AML-193 (cell line): ENCODE measurements at places on chromosomes 12 and 14.
A peak's percentile ranks its signal among the peaks of the same experiment; 100 is the strongest.

DNA sequence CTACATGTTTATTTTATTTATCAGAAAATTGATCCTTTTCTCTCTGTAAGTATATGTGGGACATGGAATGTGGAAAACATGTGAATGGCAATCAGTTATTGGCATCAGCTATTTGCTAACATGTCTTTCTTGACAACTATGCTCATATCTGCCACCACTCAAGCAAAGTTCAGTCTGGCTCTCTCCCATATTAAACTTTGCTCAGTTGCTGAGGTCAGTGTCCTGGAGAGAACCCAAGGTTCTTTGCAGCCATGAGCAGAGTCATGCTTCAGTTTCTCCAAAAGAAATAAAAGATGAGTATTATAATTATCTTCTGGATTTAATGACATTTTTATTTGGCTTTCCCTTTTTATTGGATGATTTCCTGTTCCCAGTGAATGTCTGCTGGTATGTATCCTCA, 42.6 kb downstream of the A2M start:
- DNase-seq: no peak

GRCh38 chr12:52310622-52311284, 10.4 kb downstream of the KRT83 start:
- no peak for DNase-seq

- no peak for DNase-seq
Measured at GRCh38 chr12:30823156-30823699, 68.5 kb upstream of the CAPRIN2 start.

- no peak for DNase-seq
Measured at GRCh38 chr14:42140001-42140400, 533.3 kb downstream of the LRFN5 start.

DNA sequence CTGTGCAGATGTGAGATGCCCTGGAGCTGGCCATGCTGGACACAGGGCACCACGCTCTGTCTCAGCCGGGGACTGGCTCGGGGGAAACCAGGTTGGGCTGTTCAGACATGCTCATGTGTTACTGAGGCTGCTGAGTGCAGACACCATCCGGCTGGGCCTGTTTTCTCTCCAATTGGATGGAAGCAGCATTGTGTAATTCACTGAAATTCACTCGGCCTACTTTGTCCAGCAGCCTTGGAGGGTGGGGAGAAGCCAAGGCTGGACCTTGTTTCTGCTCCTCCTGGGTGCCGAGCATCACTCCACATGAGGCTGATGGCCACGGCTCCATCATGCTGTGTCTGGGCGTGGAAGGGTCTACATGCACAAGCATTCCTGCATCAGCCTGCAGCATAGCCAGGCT, 130.7 kb downstream of the SMOC1 start:
- no peak for DNase-seq

- no peak for DNase-seq
Measured at GRCh38 chr12:124884587-124885438, 21.1 kb upstream of the SCARB1 start.

GRCh38 chr12:3279832-3280231, 202.7 kb downstream of the TSPAN9 start:
- no peak for DNase-seq

DNA sequence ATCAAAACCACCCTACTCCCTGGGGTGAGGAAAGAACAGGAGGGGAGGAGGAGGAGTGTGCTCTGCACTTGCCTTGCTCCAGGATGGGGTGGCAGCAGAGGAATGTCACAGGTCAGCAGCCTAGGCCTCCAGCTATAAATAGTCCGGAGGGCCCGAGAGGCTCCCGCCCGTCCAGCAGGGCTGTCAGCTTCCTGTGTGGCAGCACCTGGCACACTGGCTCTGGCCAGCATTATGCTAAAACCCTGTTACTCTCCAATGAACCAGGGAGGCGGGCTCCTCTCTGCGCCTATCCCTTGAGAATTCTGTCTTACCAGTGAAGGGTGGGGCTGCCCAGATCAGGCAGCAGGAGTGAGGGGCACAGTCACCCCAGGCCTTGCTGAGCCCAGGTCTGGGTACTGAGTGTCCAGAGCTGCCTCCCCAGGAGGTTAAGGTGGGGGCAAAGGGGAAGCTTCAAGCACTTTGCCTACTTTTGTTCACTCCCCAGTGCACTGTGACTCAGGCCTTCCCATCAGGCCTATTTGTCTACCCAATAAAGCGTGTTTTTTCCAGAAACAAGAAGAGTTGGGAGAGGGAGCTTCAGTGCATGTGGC, 1.2 kb upstream of the COX14 start:
- DNase-seq: no peak

- no peak for DNase-seq
Measured at GRCh38 chr12:128318341-128318740, 51.4 kb downstream of the TMEM132C start.

GRCh38 chr12:93043877-93044209, 114.7 kb upstream of the EEA1 start:
- no peak for DNase-seq

DNA sequence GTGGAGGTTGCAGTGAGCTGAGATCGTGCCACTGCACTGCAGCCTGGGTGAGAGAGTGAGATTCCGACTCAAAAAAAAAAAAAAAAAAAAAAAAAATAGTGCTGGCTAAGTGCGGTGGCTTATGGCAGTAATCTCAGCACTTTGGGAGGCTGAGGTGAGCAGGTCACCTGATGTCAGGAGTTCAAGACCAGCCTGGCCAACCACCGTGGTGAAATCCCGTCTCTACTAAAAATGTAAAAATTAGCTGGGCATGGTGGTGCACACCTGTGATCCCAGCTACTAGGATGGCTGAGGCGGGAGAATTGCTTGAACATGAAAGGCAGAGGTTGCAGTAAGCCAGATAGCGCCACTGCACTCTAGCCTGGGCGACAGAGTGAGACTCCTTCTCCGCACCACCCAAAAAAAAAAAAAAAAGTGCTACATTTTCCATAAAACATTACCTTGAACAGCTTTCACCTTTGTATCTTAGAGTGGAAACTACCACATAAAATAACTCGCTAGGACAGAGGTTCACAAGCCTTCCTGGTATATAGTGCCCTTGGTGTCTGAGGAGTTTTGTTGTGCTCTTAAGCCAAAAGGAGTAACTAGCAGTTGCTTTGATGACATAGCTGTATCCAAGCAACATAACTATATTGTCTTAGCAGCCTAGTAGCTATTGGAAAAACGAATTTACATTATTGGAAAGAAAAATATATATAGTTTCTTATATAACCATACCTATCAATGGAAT, 11.1 kb downstream of the PTGES3 start:
- no peak for DNase-seq

GRCh38 chr14:52061390-52061789, 7.5 kb downstream of the NID2 start:
- DNase-seq: no peak

DNA sequence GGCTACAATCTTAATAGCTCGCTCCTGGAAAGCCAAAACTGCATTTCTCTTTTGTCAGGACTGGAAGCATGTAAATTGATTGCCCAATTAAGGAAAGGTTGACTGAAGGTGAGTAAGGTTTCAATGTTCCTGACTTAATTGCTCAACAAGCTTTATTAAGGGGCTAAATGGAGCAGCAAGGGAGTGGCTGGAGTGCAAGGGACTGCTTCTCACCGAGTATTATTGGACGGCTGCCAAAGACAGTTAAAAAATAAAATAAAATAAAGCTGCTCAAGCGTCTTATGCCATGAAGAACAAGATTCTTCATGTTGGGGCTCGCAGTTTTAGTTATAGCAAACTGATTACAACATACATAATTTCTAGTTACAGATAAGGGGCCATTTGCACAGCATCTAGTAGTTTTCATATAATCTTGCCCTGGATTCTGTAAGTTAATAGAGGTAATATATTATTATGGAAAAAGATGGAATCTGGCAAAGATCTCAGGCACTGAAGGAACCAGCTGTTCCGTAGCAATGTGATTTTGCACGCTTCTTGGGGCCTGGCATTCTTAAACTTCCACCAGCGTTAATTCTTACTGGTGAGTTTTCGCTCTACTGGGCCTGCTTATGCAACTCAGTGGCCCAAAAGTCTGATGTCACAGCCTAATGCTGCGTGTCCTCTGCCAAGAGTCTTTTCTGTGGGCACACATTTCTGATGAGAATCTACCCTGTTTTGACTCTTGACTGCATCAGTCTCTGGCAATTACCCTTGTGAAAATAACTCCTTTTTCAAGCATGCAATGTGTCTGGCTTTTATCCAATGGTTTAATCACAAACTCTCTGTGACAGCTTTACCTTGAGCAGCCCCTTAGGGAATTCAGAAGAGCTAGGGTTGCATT, 108.5 kb downstream of the SLC38A1 start:
- DNase-seq: no peak

GRCh38 chr12:55906056-55906455, 21.6 kb downstream of the PYM1 start:
- DNase-seq: no peak

GRCh38 chr14:91292491-91292890, 48.0 kb upstream of the GPR68 start:
- DNase-seq: no peak

DNA sequence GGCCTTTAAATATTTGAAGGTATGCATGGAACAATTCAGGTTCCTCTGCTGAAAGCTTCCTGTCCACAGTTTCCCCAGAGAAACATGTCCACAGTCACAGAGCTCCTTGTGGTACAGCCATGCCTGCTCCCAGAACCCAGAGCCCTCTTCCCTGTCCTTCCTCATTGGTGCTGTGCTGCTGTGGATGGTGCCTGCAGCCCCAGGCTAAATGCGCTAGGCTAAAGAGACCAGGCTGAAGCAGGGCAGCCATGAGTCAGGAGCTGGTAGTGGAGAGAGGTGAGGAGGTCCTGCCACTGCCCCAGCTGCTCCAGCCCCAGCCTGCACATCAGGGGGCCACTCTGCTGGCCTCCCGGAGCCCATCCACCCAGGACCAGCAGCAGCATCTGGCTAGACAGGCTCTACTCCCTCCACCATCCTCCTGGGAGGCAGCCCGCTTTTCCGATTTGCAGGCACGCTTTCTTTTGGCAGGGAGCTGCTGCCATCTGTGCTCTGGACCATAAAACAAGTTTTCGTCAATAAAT, 65.4 kb upstream of the DDX11 start:
- DNase-seq: no peak

- DNase-seq: no peak
Measured at GRCh38 chr14:55059333-55059732, 7.9 kb downstream of the MAPK1IP1L start.

GRCh38 chr12:98198261-98198982, 317.0 kb upstream of the TMPO start:
- DNase-seq: no peak

DNA sequence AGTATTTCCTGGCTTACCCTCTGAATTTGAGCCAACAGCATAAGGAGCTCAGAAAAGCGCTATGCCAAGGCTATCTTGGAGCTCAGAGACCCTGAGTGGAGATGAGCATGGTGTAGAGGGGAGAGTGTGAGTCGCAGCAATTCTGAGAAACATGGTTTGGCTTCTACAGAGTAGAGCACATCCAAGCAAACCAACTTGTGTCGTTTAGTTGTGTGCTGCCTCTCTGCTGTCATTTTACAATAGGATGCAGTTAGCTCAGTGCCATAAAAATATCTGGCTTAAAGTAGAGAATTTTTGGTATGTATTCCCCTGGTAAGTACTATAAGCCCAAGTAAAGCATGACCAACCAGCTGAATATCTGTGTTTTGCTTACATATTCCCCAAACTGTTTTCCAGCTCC, 249.2 kb downstream of the TRHDE start:
- no peak for DNase-seq

- DNase-seq: no peak
Measured at GRCh38 chr14:101250948-101251811, 310.1 kb upstream of the DIO3 start.

GRCh38 chr14:91968280-91968679, 20.8 kb upstream of the FBLN5 start:
- DNase-seq: no peak

- no peak for DNase-seq
Measured at GRCh38 chr12:2733493-2734355, 61.0 kb upstream of the FKBP4 start.

DNA sequence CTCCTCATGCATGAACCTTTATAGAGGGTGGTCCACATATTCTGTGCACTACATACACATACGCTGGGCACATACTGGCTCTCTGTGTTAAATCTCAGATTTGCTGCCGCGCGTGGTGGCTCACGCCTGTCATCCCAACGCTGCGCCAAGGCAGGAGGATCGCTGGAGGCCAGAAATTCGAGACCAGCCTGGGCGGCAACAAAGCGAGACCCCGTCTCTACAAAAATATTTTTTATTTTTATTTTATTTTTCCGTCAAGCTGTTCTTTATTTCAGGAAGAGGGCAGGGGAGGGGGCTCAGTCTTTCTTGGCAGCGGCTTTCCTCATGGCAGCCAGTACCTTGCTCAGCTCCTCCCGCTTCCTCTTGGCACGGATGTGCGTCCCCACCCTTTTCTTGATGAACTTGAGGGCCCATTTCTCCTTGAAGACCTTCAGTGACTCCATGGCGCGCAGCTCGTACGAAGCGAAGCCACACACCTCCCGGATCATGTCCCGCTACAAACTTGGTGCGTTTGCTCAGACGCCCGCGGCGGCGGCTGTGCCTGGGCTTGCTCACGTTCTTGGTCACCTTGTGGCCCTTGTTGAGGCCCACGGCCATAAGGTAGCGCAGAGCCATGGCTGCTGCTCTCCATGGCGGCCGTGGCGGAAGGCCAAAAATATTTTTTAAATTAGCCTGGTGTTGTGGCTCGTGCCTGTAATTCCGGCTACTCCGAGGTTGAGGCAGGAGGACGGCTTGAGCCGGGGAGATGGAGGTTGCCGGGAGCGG, 3.2 kb downstream of the DCAF4 start:
- DNase-seq: no peak

GRCh38 chr14:73762375-73762822, 48.2 kb upstream of the PNMA1 start:
- peak; percentile 30 for DNase-seq

GRCh38 chr14:32374155-32374554, 45.1 kb downstream of the AKAP6 start:
- DNase-seq: no peak

GRCh38 chr14:100573002-100573756, 14.0 kb downstream of the BEGAIN start:
- DNase-seq: no peak

GRCh38 chr14:68523989-68524725, 268.7 kb downstream of the ZFP36L1 start:
- DNase-seq: no peak

DNA sequence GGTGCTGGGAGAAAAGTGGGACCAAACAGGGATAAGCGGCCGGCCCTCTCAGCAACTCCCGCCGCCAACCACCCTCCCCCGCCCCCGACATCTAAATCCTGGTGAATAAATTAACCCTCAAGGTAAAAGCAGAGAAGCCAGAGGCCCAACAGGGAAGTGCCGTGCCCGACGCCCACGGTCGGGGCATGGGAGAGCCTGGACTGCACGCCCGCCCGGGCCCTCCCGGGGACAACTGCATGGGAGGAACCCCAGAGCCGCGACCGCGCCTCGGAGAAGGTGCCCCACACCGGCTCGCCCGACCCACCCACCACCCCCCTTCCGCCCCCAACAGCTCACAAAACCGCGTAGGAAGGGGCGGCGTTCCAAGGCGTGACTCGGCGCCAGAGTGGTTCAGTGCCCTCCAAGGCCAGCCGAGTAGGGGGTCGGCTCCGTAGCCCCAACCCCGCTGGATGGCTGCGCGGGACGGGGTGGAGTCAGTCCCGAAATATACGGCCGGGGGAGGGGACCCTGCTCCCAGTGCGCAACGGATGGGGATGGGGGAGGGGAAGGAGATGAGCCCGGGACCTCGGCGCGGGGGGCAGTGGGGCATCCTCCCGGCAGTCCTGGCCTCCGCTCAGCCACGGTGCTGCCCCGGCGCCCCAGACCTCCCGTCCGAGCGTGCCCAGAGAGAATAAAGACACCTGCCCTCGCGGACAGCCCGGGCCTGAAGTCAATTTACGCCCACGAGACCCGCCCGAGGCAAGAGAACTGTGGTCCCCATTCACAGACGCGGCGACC, 732 bp downstream of the SLC25A29 start:
- DNase-seq: no peak
